Activated CD4-positive, alpha-beta T cell treated with anti-CD3 and anti-CD28 coated beads for 36 hours (primary cell): ENCODE measurements at places on chromosomes 2 and 18. TPM values are rescaled to one million over a fixed set of nuclear protein-coding genes. Genes with fewer than 3 reads are reported as not detected.

Gene E2F6
- 7.2 TPM for total RNA-seq

DNA sequence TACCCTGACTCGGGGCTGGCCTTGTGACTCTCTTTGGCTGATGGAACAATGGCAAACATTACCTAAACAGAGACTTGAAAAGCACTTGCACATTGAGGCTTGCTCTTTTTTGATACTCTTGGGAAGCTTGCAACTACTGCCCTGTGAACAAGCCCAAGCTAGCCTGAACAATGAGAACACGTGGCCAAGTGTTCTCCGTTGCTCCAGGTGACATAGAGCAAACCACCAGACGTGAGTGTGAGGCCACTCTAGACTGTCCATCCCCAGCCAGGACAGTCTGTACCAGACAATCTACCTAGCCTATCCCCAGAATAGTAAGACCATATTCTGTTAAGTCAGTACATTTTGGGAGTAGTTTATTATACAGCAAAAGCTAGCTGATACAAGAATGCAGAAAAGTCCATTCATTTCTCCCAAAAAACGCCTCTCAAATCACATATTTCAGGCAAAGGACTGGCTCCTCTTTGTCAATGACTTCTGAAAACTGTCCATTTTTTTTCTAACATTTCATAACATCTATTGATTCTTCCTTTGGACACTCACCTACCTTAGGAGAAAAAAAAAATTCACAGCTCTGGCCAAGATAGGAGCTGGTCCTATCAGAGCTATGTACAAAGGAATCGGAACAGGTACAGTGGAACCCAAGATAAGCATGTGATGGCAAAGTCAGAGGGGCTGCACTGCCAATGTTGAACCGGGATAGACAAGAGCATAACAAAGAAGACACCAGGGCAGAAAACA lies 142.1 kb upstream of the PKDCC start:
- H3K4me3 ChIP-seq = no peak overlapping the region
- H3K36me3 ChIP-seq = no peaks in the 10 kb centered on the region
- H3K27ac ChIP-seq = no peak overlapping the region

DNA sequence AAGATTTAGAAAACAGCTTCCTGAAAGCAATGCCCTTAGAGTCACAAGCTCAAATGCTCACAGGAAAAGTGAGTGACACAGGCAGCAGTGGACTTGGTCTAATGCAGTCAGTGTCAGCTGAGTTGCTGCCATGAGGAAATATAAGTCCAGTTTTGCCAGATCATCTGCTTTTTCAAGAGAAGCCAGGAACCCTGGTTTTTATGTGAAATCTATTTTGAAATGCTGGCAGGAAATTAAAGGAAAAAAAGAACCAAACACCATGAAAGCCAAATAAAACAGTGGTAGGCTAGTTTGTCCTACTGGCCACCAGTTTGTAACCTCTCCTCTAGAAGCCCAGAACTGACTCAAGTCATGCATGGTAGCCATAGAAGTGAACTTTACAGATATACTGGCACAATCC lies 109.2 kb downstream of the THADA start:
- H3K4me3 ChIP-seq = no peak overlapping the region
- H3K27me3 ChIP-seq = no peaks in the 10 kb centered on the region
- DNase-seq = no peak
- no peaks in the 10 kb centered on the region for H3K36me3 ChIP-seq

DNA sequence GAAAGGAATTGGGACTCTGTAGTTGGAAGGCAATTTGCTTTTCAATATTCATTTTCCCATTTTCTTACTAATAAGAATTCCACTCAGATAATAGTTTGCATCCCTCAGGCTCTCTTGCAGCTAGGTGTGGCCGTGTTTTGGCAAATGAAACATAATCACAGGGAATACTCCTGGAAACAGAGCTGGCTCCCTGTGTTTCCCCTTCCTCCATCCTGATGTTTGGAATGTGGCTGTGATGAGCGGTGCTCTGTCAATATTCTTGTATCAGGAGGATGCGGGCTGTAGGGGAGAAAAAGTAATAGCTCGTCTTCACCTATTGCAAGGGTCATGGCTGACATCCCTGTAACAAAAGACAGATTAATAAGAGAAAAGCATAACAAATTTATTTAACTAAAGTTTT lies 271.0 kb downstream of the MYCN start:
- no peaks in the 10 kb centered on the region for H3K36me3 ChIP-seq
- no peaks in the 10 kb centered on the region for H3K4me1 ChIP-seq
- no peak overlapping the region for H3K4me3 ChIP-seq
- H3K27me3 ChIP-seq = peaks cover 5% of the 10 kb centered on the region
- no peak for DNase-seq

GRCh38 chr18:6785001-6785400 lies 55.5 kb downstream of the ARHGAP28 start:
- H3K36me3 ChIP-seq = no peaks in the 10 kb centered on the region
- H3K4me3 ChIP-seq = no peak overlapping the region
- no peaks in the 10 kb centered on the region for H3K4me1 ChIP-seq

- DNase-seq = no peak
- no peaks in the 10 kb centered on the region for H3K27me3 ChIP-seq
- no peak overlapping the region for H3K4me3 ChIP-seq
- H3K36me3 ChIP-seq = no peaks in the 10 kb centered on the region
Observed at GRCh38 chr2:70712916-70713315, 55.1 kb downstream of the ADD2 start.

Gene ZBTB7C
- not detected for total RNA-seq

- H3K27me3 ChIP-seq = peaks cover 3% of the 10 kb centered on the region
- no peaks in the 10 kb centered on the region for H3K36me3 ChIP-seq
- H3K4me1 ChIP-seq = no peaks in the 10 kb centered on the region
Observed at GRCh38 chr2:88666576-88666975, 24.9 kb upstream of the RPIA start.

DNA sequence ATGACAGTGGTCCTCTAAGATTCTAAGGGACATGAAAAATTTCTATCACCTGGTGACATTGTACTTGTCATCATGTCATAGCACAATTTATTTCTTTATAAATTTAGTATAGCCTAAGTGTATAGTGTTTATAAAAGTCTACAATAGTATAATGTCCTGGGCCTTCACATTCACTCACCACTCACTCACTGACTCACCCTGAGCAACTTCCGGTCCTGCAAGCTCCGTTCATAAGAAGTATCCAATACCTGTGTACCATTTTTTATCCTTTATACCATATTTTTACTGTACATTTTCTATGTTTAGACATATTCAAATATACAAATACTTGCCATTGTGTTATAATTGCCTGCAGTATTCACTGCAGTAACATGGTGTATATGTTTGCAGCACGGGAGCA lies 72.8 kb upstream of the DSEL start:
- DNase-seq = no peak
- H3K27me3 ChIP-seq = peaks cover 3% of the 10 kb centered on the region
- H3K4me3 ChIP-seq = no peak overlapping the region
- H3K4me1 ChIP-seq = no peaks in the 10 kb centered on the region

DNA sequence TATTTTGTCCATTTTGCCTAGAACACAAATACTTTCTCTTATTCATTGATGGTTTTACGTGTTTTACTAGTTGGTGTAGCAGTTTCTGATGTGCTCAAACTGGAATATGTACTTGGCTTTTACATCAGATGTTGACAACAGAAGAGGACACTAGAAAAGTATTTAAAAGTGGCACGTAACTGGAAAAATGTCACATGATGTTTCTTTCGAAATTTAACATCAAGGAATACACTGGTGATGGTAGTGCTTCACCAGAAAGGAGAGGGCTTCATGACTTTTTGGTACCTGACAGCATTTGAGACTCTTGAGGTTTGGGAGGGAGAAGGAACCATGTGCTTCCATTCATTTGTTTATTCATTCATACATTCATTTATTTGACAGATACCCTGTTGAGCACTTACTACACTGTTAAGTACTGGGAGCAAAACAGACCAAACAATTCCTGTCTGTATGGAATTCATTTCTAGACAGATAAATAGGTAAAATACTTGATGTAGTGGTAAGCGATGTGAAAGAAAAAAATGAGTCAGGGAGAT lies 1.5 kb downstream of the GIGYF2 start:
- no peak for DNase-seq
- peak overlapping the region; percentile 99 for H3K4me3 ChIP-seq
- peak overlapping the region; percentile 27 for H3K27ac ChIP-seq
- H3K36me3 ChIP-seq = peaks cover 37% of the 10 kb centered on the region
